ENCODE measurements at places on chromosomes 6 and 20.
A peak's percentile ranks its signal among the peaks of the same experiment; 100 is the strongest.

DNA sequence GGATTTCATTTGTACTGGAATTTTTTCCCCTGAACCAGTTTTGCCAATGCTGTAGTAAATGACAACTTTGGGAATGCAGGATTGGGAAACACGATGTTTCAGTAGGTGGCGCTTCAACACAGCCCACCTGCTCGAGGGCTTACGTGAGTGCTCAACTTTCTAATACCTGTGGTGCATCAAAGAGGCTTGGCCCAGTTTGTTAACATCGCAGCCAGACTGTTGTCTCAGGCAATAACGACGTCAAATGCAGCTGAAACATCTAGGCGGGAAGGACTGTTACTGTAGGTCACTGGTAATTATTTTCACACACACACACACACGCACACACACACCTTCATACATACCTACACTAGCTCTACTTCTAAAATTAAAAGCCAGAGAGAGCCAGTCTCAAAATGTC is 815.5 kb upstream of the SLC35B3 start:
- peak; percentile 15 for DNase-seq

- DNase-seq: peak; percentile 18
These were observed 20.4 kb upstream of the BPIFB1 start for GRCh38 chr20:33262658-33263065.

DNA sequence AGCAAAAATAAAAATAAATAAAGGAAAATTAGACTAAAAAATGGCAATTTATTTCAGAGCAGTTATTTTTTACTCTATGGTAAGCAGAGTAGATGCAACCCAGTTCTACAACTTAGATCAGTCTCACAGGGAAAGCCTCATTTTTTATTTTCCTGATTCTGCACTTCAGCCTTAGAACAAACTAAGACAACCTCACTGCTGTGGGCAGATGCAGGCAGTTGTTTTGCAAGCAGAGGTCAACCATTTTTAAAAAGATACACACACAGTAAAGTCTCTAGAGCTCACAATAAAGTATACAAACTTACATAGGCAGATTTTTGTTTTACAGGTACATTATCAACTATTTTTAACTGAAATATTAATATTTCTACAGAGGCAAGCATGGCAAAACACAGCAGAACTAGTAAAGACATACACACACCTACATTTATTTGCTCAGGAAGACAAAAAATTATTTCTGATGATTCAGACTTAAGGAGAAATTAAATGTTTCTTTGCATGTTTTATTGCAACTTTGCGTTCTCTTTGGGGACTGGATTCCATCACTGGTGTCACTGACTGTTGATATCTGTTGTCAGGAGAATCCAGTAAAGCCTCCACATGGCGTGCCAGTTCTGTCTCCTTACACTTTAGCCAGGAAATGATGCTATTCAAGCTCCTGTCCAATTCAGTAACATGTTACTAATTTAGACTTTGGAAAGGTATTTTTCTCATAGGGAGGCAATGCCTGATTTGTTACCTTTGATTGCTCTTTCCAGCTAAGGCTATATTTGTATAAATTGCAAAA is 102.7 kb downstream of the TRDN start:
- DNase-seq: no peak

- no peak for DNase-seq
These were observed 174.7 kb upstream of the ZNF217 start for GRCh38 chr20:53768329-53768728.

DNA sequence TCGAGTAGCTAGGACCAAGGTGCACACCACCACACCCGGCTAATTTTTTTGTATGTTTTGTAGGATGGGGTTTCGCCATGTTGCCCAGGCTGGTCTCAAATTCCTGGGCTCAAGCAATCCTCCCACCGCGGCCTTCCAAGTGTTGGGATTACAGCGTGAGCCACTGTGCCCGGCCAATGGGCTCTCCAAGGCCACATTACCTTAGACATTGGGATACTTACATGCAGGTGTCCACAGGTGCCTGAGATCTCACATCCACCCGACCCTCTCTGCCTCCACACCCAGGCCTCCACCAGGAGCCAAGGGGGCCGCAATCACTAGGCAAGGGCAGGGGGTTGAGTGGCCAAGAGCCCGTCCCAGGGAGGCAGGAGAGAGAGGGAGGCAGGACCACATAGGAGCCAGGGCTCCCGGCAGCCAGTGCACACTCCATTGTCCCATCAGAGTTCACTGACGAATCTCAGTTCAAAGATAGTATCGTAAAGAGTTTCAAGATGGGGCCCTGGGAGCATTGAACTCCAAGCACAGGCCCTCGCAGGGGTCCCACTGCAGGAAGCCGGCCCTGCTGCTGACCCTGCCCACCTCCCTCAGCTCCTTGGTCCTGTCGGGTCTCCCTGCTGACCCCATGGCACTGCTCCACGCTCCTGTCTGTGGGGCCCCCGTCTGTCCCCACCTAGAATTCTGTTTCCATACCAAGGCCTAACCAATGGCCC is 55.3 kb downstream of the SSR1 start:
- no peak for DNase-seq

DNA sequence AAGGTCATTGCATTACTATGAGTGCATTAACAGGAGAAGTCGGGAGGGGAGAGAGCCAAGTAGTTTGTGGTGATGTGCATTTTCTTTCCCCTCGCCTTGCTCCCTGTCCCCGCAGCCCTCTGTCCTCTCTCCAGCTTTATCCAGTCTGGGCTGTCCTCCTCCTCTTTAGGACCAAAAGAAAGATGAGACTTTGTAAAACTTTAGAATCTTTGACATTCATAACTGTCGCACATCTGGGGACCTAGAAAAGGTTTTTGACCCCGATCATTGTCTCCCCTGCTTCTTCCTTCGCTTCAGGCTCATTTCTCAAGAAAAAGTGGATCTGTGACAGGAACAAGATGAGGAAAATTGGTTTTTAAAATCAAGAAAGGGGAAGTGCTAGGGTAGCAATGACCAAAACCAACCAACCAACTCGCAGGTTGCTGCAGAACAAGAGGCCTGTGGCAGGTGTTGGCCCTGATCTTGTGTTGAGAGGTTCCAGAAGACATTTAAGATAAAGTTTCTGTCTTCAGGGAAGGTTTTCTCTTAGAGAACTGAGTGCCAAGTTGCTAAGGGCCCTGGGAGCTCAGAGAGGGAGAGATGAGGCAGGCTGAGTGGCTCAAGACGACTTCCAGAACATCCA is 17.6 kb downstream of the SYTL3 start:
- no peak for DNase-seq

- no peak for DNase-seq
These were observed 19.0 kb downstream of the STX16 start for GRCh38 chr20:58670102-58670501.

DNA sequence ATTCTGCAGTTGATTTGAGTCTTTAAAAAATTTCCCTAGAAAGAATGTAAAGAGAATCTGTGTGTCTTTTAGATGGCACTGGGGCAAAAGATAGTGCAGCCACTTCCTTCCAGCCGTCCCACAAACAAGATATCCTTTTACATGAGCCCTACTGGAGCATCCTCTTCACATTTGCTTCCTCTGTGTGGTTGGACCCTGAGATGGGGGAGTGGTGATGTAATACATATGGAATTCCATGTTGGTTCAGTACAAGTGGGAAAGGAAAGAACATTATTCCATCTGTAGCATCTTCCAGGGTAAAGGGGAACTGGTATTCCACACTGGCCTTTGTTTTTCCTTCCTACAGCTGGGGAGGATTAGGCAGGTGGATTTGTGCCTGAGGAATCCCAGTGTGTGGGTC is 78.9 kb upstream of the ISM1 start:
- DNase-seq: peak; percentile 5

DNA sequence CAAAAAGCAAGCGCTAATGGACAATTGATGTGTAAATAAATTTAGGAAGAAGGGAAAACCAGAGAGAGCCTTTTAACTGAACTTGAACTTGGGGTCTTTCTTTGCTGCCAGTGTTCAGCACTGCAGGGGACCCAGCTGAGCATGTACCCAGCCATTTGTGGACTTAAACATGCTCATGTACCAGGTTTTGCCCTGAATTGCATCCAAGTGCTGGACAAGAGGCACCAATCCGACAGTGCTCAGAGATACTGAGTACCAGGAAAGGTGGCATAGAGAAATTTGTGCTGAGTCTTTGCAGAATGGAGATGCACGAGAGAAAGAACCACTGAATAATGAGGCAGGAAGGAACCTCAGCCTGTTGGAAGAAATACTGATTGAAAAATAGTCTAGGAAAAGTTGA is 16.0 kb downstream of the AKAP12 start:
- DNase-seq: no peak

DNA sequence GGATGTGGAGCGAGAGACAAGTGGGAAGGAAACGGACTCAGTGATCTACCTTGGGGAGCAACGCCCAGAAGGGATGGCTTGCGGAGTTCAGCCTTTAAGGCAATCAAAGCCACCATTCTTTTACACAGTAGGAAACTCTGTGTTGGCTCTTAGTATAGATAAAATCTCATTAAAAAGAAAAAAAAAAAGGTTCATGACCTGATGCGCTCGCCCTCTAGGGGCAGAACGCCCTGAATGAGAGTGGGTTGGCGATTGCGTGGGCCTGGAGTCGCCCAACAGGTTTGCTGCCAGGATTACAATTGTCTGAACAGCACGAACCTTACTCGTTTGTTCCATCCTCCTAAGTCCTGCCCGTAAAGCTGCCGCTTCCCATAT is 1.2 kb downstream of the TPD52L1 start:
- no peak for DNase-seq

Data from non-pigmented ciliary epithelial cell (primary cell).